ENCODE measurements at places on chromosomes 13 and 19. TPM values are rescaled to one million over a fixed set of nuclear protein-coding genes. Genes with fewer than 3 reads are reported as not detected.

The COX7A1 gene
- 1,566 TPM for polyA plus RNA-seq

The NLRP7 gene
- polyA plus RNA-seq = not detected

The OR7E24 gene
- not detected for polyA plus RNA-seq

The CGB3 gene
- polyA plus RNA-seq = not detected

The UTP14C gene
- polyA plus RNA-seq = 5.5 TPM

The FFAR3 gene
- 0.05 TPM for polyA plus RNA-seq

- DNase-seq = no peak
Observed at GRCh38 chr13:66681403-66681802, 548.7 kb downstream of the PCDH9 start.

DNA sequence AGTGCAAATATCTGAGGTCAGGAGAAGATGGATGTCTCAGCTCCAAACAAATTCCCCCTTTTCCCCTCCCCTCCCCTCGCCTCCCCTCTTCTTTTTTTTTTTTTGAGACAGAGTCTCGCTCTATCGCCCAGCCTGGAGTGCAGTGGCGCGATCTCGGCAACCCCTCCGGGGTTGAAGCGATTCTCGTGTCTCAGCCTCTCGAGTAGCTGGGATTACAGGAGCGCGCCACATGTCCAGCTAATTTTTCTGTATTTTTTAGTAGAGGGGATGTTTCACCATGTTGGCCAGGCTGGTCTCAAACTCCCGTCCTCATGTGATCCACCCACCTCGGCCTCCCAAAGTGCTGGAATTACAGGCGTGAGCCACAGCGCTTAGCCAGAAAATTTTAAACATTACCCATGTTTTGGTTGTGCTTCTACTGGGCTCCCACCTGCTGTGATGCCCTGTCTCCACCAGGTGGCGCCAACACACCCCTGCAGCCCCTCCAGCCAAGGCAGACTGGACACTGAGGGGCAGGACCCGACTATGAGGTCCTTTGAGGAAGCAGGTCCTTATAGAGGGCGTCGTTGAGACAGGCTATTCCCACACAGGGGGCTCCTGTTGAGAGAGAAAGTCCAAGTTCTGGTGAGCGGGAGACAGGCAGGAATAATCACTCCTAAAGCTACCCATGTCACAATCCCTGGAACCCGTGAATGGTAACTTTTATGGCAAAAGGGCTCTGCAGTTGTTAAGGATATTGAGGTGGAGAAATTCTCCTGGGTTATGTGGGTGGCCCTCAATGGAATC, 6.3 kb downstream of the ERICH4 start:
- DNase-seq = peak; percentile 89

DNA sequence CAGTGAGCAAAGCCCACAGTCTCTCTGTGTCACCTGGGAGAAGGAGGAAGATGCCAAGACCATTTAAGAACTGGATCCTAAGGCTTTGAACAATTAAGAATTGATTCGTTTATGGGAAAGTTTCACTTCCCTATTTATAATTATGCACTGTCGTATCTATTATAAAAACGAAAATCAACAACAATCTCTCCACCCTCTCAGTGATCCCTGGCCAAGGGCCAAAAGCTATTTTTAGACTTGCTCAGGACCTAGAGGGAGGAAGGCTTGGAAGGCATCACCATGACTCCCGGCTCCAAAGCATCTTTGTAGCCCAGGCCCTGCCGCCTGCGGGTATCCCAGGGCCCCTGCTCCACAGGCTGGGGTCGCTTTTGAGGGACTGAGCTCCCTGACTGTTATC, 1.3 kb downstream of the RHPN2 start:
- DNase-seq = no peak

DNA sequence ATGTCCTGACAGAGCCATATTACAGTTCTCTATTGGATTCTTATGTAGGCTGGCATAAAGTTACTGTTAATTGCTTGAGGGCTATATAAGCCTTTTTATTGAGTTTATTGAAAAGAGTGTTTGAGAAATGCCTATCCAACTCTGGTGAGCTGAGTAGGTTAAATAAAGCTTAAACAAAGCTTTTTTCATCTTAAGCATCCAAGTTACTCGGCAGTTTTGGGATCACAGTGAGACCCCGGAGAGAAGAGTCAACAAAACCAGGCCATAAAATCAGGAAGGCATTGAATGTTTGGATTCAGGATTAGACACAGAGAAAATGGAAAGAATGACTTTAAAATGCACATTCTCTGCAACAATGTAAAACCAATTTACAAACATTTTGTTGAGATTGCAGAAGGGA, 588.5 kb downstream of the DACH1 start:
- DNase-seq = no peak

DNA sequence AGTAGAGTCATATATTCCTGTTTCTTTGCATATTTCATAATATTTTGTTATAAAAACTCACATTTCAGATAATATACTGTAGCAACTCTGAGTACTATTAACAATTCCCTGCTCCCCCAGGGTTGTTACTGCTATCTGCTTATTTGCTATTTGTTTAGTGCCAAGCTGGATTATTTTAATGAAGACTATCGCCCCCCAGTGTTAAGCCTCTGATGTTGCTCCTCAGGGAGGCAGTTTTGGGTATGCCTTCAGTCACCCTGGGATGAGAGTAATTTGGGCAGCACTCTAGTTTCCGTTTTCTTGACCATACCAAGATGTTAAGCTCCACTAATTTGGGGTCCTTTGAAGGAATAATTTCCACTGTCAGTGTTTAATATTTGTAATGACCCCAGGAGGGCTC, 46.0 kb downstream of the MICU2 start:
- no peak for DNase-seq

GRCh38 chr13:30576528-30576927, 41.2 kb upstream of the USPL1 start:
- no peak for DNase-seq

GRCh38 chr13:114110091-114110829, 22.2 kb downstream of the RASA3 start:
- peak; percentile 68 for DNase-seq

DNA sequence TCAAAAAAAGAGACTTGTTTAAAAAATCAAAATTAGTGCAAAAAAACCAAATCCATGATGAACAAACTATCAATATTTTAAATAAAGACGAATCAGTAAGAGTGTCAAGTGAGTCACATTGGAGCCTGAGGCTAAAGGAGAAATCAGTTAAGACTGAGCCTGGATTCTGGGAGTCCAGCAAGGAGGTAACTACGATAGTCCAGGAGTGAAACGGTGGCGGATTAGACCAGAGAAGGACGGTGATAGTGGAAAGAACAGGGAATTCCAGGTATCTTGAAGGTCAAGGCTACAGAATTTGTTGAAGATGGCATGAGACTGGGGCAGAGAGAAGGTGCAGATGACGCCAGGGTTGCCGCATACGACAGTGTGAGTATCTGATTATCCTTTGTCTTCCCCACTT, 7.0 kb upstream of the NPAS1 start:
- DNase-seq = no peak

DNA sequence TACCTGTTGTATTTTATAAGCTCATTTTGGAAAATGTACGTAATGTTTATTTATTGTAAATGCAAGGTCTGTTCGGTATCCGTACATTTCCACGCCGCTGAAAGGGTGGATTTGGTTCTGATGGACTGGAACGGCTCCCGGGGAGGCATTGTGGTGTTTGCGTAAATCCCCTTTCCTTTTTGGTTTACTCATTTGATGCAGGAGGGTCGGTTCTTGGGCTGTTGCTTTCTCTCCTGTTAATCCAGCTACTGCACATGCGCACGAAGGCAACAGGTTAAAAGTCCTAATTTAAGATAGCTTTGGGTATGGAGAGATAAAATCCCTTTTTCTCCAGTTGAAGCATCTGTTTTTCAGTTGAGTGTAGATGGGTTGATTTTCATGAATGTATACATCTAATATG, 224.4 kb downstream of the TM9SF2 start:
- no peak for DNase-seq

DNA sequence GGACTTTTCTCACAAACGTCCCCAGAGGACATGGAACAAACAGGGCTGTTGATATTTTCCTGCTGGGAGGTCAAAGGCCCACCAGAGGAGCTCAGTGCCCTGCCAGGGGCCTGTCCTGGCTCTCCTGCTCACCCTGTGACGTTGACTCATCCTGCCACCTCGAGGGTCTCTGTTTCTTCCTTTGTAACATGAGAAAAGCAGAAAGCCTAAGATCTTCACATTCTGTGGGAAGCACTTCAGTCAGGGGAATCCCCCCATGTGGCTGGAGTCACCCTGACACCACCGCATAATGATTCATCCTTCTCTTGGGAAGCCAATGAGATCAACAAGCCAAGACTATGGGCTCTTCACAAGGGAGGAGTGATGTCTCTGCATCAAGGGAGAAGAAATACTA, 147.9 kb downstream of the KATNAL1 start:
- DNase-seq = no peak

DNA sequence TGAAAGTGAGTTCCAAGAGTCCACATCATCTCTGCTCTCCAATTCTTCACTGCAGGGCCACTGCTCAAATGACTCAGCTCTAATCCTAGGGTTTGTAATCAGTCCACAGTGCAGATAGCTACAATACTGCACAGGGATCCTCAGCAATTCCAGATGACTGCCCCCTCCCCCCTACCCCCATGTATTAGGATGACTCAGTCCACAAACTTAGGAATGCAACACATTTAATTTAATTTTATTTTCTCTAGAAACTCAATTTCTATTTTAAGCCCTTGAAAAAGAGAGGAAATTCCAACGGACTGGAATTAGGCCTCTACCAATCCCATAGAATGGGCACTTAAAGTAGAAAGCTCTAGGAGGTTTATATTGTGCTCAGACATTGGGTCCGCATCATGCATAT, 173.8 kb upstream of the SOX21 start:
- DNase-seq = no peak

GRCh38 chr19:29129148-29129547, 83.8 kb downstream of the UQCRFS1 start:
- no peak for DNase-seq
